Brain pericyte (primary cell): ENCODE measurements at places on chromosomes 4 and X.

- DNase-seq, result no peak
Measured at GRCh38 chr4:13160920-13161319, 323.2 kb downstream of the RAB28 start.

- DNase-seq, result no peak
Measured at GRCh38 chrX:49187028-49187394, 838 bp upstream of the PRICKLE3 start.

DNA sequence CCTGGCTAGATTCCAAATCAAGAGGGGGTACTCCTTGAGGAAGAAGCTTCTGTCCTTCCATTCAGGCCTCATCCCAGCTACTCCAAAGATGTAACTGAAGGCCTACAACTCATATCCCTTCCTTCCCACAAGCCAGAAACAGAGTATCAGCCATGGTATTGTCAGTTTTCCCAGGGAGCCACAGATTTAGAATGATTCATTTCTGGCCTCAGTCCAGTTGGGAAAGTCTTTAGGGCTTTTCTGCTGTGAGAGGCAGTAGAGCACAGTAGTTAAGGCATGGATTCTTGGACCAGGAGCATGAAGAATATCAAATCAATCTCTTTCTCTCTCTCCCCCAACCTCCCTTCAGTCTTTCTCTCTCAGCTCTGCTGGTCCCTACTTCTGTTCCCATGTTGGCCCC lies 505.0 kb downstream of the BCOR start:
- DNase-seq, result no peak

DNA sequence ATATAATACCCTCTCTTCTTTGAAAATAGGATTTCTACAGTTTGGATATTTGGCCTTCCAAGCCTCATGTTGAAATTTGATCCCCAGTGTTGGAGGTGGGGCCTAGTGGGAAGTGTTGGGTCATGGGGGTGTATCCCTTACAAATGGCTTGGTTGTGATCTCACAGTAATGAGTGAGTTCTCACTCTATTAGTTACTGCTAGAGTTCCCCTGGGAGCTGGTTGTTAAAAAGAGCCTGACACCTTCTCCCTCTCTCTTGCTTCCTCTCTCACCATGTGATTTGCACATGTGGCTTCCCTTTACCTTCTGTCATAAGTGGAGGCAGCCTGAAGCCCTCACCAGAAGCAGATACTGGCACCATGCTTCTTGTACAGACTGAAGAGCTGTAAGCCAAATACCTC lies 73.9 kb downstream of the HDAC8 start:
- no peak for DNase-seq

GRCh38 chrX:18449236-18449635 lies 23.8 kb downstream of the CDKL5 start:
- no peak for DNase-seq

- no peak for DNase-seq
Measured at GRCh38 chr4:82569076-82569475, 7.3 kb upstream of the TMEM150C start.

DNA sequence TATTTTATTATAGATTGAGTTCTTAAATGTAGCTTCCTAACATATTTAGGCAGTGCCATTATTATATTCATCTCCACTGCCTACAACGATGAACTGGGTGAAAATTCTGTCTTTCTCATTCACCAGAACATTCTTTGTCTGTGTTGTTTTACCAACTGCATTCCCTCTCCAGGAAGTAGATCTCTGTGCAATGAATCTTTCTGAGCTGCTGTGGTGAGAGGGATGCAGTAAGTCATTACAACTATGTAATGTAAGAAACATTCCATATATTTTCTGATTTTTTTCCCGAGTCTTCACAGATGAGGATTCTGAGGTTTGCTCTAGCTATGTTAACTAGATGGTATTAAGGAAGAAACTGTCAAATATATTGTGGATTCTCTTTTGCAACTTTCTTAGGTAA lies 811.9 kb upstream of the PCDH7 start:
- DNase-seq, result no peak

GRCh38 chr4:161463436-161463835 lies 700.4 kb downstream of the FSTL5 start:
- no peak for DNase-seq

- DNase-seq, result no peak
Measured at GRCh38 chr4:3311095-3311372, 18.2 kb downstream of the RGS12 start.

DNA sequence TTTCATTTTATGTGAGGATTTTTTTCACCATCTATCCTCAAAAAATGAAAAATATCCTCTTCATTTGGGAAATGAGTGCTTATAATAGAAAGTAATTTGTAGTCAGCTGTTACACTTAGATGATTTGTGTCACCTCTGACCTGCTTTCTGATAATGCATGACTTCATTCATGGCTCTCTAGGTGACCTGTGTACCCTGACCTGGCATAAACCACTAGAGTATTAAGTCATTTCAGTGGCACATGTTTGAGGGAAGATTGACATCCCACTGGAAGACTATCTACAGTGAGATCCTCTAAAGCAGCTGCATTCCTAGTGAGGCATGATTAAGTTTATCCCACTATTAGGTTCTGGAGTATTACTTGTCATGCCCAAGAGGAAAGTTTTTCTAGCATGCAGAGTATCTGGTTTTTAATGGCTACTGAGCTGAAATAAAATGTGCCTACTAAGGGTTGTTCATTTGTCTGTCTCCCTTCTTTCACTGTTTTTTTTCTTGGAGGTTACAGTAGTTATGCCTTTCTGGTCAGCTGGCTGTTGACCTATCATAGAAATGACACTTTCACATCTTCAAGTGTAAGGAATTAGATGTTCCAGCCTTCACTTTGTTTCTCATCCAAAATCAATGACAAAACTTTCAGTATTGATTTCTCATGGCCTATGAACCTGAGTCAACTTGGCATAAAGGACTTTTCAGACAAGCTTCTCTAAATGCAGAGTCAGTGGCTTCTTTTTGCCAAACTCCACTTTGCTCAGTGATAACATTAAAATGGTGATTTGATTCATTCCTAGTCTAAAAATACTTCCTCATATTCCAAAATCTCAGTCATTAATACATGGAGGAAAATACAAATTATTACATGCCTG lies 33.1 kb downstream of the TET2 start:
- no peak for DNase-seq

GRCh38 chr4:101911616-101912015 lies 121.1 kb downstream of the BANK1 start:
- DNase-seq, result no peak

DNA sequence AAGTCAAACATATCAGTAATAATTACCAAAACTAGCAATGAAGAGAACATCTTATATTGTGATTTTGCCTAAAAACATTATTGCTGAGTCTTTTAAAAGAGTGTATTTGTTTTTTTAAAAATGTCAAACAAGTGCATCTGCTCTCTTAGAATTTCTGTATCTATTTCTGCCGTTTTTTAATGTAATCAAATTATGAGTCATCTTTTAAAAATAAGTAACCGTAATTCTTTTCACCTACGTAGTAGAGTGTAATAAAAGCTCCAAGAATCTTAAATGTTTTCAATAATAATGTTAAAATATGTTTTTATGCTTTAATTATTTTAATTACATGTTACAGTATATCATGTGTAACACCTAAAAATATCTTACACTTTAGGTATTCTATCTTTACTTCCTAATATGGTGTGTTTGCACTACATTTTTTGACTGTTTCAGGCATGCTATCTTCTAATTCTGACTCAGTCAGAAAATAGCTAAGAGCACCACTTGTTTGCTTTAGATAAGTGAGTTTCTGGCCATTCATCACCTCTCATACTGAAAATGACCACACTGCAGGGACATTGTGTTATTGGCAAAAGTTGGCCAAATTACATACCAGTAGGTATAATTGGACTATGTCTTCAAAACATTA lies 368.5 kb downstream of the PCDH7 start:
- DNase-seq, result no peak

DNA sequence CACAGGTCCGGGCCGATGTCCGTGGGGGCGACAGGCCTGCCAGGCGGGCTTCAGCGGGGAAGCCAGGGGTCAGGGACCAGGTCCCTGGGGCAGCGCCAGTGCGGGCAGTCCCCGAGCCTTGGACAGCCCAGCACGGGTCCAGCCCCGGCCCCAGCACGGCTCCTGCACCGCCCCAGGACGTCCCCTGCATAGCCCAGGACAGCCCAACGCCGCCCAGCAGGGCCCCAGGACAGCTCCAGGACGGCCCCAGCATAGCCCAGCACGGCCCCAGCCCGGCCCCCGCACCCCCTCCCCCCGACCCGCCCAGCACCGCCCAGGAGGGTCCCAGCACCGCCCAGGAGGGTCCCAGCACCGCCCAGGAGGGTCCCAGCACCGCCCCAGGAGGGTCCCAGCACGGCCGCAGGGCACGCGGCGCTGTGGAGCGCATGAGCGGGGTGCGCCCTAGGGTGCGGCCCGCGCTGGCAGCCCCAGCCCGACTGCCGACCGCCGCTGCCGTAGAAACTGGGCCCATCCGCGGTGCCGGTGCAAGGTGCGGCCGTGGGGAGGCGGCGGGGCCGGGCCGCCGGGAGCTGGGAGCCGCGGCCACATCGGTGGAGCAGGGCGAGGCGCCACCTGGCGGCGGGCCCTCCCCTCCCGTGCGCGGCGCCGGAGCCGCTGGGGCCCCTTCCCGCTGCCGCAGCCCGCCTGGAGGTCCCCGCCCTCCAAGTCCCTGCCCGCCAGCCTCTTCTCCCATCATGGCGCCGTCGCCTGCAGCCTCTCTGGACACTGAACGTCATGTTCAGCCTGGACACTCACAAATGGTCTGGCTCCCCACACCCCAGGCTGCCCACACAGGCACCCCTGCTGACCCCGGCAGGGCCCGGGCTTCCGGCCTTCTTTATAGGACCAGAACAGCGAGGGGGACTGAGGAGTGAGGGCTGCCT lies 106.8 kb upstream of the NKX1-1 start:
- no peak for DNase-seq

- no peak for DNase-seq
Measured at GRCh38 chr4:103305355-103305754, 107.2 kb upstream of the CENPE start.

GRCh38 chr4:54038056-54038455 lies 26.3 kb downstream of the CHIC2 start:
- DNase-seq, result no peak

- no peak for DNase-seq
Measured at GRCh38 chr4:141912831-141913230, 276.4 kb downstream of the IL15 start.

GRCh38 chr4:44146516-44146915 lies 302.1 kb downstream of the KCTD8 start:
- DNase-seq, result no peak

GRCh38 chrX:17285983-17286382 lies 89.0 kb upstream of the NHS start:
- DNase-seq, result no peak

DNA sequence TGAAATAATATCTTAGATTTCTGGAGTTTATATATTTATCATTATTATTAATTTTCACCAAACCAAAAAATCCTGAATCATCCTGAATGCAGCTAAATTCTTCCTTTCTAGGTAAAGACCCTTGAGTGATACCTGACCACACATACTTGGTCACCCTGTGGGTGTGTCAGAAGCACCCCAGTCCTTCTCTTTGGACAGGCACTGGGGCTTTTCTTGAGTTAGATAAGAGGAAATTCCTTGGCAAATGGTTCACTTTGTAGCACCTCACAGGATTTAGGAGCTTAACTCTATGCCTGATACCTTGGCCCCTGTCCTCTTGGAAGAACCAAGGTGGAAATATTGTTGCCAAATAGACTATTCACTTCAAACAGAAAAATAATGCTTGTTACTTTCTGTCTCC lies 69.6 kb upstream of the PNPLA4 start:
- no peak for DNase-seq

DNA sequence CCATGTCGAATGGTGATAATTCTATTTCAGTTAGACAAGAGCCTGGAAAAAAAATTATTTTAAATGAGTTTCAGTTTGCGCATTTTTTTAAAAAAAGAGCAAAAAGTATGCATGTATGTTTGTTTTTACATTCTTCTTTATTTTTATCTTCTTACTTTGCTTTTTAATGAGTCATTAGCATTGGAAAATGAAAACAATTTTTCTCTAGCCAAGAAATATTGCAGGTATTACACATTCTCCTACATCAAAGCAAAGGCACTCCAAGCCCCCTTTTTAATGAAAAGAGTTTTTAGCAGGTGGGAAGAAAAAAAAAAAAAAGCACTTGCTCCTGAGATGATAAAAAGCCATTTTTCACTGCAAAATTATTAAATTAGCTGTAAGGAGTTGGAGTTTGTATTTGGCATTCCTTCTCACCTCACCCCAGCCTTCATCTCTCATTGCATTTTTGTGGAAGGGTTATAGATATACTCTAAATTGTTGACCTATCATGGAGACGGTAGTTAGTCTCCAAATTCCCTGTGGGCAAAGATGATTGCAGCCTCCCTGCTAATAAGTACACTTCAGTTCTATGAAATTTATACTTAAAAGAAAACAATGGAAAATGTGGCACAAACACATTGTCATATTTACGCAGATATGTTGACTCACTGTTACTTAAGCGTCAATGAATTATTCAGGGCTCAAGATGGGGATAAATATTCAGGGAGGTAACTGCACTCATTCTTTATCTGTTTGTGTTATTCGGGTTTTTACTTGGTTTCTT lies 43.8 kb downstream of the PALLD start:
- no peak for DNase-seq

DNA sequence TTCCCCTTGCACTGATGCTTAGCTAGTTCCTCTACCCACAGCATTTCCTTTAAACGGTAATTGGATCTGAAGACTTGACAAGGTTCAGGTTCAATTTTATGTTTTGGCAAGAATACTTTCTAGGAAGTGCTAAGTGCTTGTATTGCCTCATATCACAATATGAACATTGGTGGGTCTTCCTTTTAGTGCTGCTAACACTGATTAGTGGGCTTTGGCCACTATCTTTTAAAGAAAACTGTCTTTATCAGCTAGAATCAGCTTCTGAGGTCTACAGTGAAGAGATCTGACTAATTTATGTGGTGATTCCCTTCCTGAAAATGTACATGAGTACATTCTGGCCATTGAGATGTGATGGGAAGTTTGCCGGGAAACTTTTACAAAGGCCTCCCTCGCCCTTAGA lies 316.7 kb upstream of the KLF3 start:
- DNase-seq, result no peak
